ENCODE measurements at places on chromosomes 4 and X. TPM values are rescaled to one million over a fixed set of nuclear protein-coding genes. Genes with fewer than 3 reads are reported as not detected.

The OR13H1 gene
- not detected for total RNA-seq

The IL2 gene
- not detected for total RNA-seq

The PDE5A gene
- total RNA-seq = 402 TPM

The MAGIX gene
- 2.8 TPM for total RNA-seq

The FRMD7 gene
- not detected for total RNA-seq
